ENCODE measurements at places on chromosomes 16 and 17.

- DNase-seq, result no peak
These were observed 21.2 kb downstream of the SAP30BP start for GRCh38 chr17:75688209-75688825.

- DNase-seq, result peak; percentile 12
These were observed 40.4 kb upstream of the CORO6 start for GRCh38 chr17:29663155-29663554.

- no peak for DNase-seq
These were observed 16.3 kb downstream of the MYL4 start for GRCh38 chr17:47225436-47225858.

- DNase-seq, result no peak
These were observed 42.9 kb downstream of the HAPSTR1 start for GRCh38 chr16:9134306-9134705.

- no peak for DNase-seq
These were observed 63.4 kb downstream of the KLHDC4 start for GRCh38 chr16:87702325-87702811.

- DNase-seq, result no peak
These were observed 151.1 kb downstream of the SDK2 start for GRCh38 chr17:73492821-73493814.

DNA sequence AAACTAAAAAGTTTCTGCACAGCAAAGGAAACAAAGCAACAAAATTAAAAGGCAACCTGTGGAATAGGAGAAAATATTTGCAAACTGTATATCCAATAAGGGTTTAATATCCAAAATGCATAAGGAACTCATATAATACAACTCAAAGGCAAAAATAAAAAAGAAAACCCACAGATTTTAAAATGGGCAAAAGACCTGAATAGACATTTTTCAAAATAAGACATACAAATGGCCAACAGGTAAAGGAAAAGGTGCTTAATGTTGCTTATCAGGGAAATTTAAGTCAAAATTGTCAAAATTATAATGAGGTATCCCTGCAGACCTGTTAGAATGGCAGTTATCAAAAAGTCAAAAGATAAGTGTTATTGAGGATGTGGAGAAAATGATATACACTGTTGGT is 133.5 kb upstream of the CACNG5 start:
- DNase-seq, result no peak

- no peak for DNase-seq
These were observed 30.1 kb upstream of the SNN start for GRCh38 chr16:11638140-11638539.

DNA sequence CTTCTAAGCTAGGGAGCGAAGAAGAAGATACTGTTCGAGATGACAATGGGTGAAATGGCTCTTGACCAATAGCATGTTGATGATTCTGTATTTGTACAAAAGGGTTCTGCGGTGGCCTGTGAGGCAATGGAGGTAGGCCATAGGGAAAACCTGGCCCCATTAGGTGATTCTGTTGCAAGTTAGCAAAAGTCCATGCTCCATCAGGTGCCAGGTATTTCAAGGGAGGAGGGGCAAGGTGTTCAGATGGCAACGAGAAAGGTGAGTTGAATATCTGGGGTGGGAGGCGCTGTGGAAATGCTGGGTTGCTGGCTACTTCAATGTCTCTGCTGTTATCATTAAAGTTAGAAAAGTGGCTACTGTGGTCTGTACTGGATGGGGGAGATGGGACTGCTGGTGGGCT is 62.8 kb downstream of the CACNG1 start:
- DNase-seq, result no peak

DNA sequence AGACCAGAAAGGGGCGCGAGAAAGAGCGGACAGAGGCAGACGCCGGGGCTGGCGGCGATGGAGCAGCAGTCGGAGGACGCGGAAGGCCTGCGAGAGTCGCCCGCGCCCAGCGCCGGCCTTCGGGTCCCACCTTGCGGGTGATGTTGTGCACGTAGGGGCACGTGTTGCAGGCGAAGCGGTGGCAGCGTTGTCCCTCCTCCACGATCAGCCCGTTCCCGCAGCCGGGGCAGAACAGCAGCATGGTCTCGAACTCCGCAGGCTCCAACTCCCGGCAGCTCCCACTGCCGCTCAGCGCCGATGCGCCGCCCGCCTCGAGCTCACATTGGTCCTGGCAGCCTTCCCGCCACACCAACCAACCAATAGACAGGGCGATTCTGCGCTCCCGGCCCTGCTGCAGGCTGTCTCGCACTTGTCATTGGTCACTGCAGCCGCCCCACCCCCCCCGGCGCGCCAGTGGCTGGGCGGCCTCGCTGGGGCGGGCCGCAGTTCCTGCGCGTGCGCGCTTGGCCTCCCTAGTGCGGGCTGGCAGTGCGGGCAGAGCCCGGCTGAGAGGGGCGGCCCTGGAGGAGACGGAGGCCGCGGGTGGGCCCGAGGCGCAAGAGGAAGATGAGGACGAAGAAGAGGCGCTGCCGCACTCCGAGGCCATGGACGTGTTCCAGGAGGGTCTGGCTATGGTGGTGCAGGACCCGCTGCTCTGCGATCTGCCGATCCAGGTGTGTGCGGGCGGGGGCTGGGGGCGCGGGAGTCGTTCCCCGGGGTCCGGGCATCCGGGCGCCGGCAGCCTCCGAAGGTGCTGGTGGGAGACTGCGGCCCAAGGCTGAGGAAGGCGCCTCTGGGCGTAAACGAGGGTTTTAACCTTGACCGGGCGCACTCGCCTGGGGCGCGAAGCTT is at the start of the genes POLR3K and SNRNP25:
POLR3K (minus strand) TSS at position 263 of the 891 bp plus-strand sequence; CDS start at position 241, 22 bp downstream.
SNRNP25 (plus strand) TSS at position 483 of the 891 bp plus-strand sequence; CDS start at position 672, 189 bp downstream.
- peak; percentile 99 for DNase-seq

- no peak for DNase-seq
These were observed 725 bp upstream of the CACNA1H start for GRCh38 chr16:1152123-1152638.

- DNase-seq, result no peak
These were observed 139.4 kb downstream of the ZFHX3 start for GRCh38 chr16:72908362-72909167.

- DNase-seq, result no peak
These were observed 25.4 kb downstream of the GSPT1 start for GRCh38 chr16:11890231-11890965.

GRCh38 chr17:4696437-4696805 is 7.5 kb downstream of the PELP1 start:
- DNase-seq, result no peak

DNA sequence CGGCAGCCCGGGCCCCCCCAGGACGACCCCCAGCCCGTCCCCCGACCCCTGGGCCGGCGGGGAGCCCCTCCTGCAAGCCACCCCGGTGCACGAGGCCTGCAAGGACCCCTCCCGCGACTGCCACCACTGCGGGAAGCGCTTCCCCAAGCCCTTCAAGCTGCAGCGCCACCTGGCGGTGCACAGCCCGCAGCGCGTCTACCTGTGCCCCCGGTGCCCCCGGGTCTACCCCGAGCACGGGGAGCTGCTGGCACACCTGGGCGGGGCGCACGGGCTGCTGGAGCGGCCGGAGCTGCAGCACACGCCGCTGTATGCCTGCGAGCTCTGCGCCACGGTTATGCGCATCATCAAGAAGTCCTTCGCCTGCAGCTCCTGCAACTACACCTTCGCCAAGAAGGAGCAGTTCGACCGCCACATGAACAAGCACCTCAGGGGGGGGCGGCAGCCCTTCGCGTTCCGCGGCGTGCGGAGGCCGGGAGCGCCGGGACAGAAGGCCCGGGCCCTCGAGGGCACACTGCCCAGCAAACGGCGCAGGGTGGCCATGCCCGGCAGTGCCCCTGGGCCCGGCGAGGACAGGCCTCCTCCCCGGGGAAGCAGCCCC is 15.6 kb upstream of the ZFPM1 start:
- DNase-seq, result peak; percentile 75

GRCh38 chr17:33639103-33639880 is 346.2 kb upstream of the ASIC2 start:
- DNase-seq, result no peak

DNA sequence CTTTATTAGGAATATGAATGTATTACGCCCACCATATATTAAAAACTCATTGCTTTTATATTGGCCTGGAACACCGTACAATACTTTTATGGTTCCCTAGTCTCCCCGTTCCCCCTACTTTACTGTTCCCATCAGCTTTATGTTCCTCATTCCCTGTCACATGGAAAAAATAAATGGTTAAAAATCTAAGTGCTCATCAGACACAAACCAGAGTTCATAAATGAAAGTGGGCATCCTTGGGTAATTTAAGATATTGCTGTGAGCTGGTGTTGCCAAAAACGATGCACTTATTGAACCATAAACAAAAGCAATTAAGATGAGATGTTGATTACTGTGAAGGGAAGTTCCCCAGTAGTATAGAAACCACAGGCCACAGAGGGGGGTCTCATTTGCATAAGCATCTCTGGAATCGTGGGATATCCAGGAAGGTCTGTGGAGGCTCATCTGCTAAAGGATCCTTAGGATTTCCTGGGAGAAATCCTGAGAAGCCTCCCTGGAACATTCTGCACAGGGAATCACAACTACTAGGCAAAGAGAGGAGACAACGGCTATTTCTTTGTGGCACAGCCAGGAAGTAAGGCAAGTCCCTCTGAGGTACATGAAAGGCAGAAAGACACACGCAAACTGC is 591.4 kb upstream of the CDH11 start:
- DNase-seq, result no peak

GRCh38 chr17:2262135-2262587 is 41.4 kb downstream of the SMG6 start:
- DNase-seq, result no peak

DNA sequence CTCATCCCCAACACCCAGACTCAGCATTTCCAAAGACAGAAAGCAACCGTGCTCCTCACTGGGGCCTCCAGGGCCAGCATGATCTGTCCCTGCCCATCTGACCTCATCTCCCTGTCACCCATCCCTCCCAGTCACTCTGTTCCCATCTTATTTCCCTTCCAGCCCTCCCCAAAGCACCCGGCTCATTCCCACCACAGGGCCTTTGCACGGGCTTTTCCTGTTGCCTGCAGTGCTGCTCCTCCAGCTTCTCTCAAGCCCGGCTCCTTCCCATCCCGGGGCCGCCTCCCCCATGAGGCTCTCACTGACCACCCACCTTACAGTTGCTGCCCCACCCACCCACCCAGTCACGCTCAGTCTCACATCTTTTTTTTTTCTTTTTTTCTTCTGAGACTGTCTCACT is 54.8 kb downstream of the RMI2 start:
- no peak for DNase-seq

DNA sequence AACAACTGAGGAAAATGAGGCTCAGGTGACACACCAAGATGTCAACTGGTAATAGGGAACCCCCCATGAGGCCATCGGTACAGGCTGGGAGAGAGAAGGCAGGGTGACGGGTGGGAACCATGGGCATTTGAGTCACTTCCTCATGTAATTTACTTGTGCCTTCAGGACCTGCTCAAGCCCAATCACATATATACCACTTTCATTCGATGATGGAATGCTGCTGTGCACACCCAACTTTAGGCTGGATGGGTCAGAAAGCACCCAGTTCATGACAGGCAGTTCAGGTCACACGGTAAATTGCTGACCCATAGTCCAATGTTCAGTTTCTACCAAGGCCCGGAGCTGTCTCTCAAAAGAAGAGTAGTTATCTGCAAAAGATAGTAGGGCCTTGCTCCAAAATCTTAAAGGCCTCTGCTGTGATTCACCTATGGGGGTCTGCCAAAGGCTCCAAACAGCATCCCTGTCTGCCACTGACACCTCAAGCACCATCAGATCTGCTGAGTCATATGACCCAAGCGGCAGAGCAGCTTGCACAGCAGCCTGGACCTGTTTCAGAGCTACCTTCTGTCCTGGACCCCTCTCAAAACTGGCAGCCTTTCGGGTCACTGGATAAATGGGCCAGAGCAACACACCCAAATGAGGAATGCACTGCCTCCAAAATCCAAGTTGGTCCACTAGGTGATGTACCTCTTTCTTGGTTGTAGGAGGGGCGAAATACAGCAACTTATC is 24.7 kb downstream of the ZZEF1 start:
- no peak for DNase-seq

GRCh38 chr17:40218740-40219593 is at the start of gene WIPF2:
Gene WIPF2 (plus strand): TSS chr17:40219304. CDS start chr17:40256460, 37,156 bp downstream.
- DNase-seq, result peak; percentile 99

DNA sequence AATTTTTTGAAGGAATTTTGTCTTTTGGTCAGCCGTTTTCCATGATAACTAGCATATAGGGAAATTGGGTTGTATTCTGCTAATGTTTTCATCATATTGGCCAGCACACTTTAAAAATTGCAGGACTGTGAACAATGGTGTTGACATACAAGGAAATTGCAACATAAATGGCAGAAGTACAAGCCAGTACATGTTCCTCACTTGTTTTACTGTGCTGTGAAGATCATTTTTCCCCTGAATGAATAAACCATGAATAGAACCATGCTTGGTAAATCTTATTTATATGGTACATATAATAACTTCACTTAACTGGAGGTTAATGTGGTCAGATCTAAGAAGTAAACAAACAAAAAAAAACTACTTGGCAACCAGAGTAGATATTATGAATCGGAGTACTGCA is 22.8 kb downstream of the OMG start:
- peak; percentile 26 for DNase-seq

DNA sequence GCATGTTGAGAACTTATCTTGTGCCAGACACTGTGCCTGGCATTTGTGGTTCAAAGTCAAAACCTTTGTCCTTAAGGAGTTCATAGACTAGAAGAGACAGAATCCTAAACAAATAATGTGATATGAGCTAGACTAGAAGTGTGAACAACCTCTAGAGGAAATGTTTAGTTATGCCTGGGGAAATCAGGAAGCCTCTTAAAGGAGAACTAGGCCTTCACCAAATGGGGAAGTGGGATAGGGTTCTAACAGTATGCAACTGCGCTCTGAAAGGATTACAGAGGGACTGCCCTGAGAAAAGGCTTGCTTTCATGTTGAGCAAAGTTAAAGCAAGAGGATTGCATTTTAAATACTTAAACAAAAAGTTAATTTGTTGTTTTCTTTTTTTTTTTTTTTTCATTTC is 4.9 kb downstream of the RUNDC1 start:
- DNase-seq, result no peak

DNA sequence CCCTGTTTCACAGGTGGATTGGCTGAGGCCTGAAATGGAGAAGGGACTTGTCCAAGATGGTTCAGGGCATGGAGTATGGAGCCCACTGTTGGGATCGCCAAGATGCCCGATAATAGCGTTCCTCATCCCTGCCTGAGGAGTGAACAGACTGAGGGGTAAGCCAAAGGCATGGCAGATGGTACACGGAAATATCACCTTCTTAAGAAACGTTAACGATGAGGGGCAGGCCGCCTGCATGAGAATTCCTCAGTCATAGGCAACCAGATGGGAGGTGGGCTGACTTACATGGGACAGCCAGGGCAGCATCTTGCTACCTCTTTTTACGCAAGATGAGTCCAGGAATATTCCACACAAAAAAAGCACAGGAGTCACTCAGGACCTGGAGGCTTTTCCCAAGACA is 188.1 kb downstream of the CCDC182 start:
- no peak for DNase-seq

- DNase-seq, result no peak
These were observed at the start of gene CHST6 for GRCh38 chr16:75495076-75495674. Gene CHST6 (minus strand): TSS chr16:75495441. CDS start chr16:75479828, 15,613 bp downstream.

DNA sequence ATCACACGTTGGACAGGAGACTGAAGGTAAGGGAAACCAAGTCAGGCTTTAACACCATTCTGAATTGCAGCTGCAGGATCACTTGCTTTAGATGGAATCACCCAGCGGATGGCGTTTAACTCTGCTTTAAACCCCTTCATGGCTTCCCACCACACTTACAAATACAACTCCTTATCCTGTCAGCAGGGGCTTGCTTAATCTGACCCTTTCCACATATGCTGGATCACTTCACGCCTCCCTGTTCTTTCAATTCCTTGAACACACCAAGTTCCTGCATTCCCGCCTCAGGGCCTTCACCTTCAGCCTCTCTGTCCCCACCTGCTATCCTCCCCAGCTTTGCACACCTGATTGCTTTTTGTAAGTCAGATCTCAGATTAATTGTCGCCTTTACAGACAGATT is 442.2 kb downstream of the MAF start:
- DNase-seq, result no peak

GRCh38 chr16:85365120-85365519 is 248.0 kb upstream of the GSE1 start:
- peak; percentile 76 for DNase-seq

- DNase-seq, result no peak
These were observed 59.3 kb upstream of the BRD7 start for GRCh38 chr16:50428116-50428515.

Data from T47D (cell line).